Peyer's patch (tissue), 4 donors: ENCODE measurements at places on chromosomes 16 and 17. TPM values are rescaled to one million over a fixed set of nuclear protein-coding genes. Genes with fewer than 3 reads are reported as not detected.

SLC35G6 gene
- not detected for total RNA-seq

DNA sequence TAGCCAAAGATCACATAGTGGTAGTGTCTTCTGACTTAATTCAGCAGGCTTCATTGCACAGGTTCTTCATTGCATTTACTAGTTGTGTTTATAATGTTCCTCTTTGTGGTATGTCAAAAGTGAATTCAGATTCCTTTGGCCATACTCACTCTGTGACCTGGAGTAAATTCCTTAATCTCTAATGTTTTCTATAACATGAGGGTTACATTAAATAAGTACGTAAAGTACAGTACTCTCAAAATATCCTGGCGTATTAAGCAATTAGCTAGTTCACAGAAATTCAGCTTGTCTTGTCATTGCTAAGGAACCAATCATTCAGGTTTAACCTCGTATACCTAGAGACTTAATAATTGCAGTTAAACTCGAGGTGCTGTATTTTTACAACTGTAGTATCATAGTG lies 4.2 kb downstream of the RPS6KB1 start:
- no peak for DNase-seq

DNA sequence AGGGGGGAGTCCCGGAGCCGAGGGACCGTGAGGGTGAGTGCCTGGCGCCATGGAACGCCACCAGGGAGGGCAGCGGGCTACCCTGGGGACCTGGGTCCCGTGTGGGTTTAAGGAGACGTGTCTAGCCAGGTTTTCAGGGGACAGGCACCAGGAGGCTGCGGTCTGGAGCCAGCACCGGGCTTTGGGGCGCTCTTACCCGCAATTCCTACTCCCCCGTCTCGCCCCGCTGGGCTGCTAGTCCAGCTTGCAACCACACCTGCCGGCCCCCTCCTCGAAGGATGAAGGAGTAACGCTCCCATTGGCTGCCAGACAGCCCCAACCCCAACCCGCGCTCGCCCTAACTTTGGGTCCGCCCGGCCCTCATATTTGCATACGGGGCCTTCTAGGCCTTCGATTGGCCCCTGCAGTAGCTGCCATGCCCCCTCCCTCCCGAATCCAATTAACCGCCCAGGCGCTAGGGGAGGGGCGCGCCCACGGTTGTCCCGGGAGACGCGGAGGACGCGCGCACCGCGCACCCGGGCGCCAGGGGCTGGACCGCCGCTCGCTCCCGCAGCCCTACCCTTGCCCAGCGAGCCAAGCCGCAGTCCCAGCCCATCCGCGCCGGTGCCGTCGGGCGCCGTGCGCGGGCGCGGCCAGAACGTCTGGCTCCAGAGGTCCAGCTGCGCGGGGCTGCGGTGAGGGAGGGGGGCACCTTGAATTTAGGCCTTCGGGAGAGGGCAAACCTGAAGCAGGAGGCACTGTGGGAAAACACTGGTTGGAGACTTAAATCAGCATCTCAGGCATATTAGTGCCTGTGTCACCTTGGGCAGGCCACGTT lies at the start of gene TTLL6:
TSS of gene TTLL6 (minus strand) at position 456 of the 817 bp plus-strand sequence. CDS start at position 299, 157 bp downstream.
- peak; percentile 55 for DNase-seq

DNA sequence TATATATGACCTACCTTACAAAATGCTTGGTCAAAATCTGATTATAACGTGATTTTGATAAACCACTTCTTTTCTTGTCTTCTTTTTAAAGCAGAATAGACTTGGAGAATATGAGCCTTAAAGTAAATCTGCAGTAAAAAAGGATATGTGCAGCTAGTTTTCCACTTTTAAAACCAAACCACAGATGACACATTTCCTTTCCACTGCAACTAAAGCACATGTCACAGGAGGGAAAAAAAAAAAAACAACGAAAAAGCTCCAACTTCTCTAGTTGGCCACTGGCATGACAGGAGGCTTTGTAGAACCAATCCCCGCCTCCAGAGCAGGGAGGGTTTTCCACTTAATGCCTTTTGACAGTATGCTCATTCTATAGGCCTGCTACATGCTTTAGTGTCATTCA lies at the start of gene EVI2A:
TSS of gene EVI2A (minus strand) at position 142 of the 400 bp plus-strand sequence. CDS start 2,609 bp downstream, outside the sequence.
- DNase-seq = peak; percentile 66

DNA sequence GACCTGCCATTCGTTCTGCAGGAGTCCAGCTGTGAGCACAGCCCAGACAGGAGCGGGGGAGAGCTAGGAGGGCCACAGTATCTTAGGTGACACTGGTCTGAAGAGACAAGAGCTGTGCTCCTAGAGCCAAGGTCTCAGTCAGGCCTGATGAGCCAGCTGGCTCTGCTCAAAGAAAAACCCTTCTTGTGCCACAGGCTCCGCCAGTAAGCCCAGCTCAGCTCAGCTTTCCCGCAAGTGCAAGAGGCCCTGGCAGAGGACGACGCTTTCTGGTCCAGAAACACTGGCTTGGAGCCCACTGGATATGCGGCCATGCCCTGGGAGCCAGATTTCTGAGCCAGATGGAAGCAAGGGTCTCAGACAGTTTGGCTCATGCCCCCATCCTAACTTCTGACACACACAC lies 23.9 kb downstream of the PEMT start:
- no peak for DNase-seq

DNA sequence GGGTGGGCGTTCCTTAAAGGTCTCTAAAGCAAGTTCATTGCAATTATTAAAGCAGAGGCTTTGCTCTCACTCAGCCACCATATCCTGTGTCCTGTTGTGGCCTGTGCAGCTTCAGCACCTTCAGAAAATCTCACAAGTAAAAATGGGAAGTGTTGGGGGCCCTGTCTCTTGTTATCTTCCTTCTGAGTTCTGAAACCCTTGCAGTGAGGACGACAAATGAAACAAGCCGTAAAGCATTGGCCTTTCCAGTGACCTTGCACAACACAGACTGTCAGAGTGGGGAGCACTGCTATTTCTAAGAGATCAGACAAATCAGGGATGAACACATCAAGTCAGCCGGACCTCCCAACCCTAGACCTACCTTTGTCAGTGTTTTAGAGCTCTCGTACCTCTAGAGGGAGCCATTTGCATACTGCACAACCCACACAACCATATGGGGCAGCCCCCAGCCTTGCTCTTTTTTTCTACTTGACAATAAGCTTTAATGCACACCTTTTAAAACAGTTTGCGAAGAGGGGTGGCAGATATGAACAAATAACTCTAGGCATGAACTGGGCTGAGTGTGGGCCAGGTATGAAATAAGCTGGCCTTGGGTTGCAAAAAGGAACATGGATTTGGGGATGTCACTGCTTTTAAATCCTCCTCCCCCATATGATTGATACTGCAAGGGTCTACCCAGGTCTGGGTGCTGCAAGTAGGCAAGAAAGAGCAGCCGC lies 89.8 kb downstream of the KATNIP start:
- no peak for DNase-seq

DNA sequence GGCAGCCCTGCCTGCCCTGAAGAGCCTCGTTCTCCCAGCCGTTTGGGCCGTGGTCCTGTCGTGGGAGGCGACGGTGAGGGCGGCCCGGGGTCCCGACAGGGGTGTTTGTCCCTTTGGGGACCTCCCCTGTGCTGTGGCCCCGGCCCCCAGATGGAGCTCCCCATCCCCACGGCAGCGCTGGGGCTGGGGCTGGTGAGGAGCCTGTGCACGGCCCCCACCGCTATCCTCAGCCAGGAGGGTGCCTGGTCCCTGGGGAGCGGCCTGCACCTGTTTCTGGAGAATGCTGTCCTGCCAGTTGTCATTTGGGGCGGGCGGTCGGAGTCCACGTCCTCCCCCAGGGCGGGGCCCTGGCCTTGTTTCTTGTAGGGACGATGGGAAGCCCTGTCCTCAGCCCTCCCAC lies 6.6 kb downstream of the CAPN15 start:
- DNase-seq = peak; percentile 85
